ENCODE measurements at places on chromosomes 12 and 14.
A peak's percentile ranks its signal among the peaks of the same experiment; 100 is the strongest.

DNA sequence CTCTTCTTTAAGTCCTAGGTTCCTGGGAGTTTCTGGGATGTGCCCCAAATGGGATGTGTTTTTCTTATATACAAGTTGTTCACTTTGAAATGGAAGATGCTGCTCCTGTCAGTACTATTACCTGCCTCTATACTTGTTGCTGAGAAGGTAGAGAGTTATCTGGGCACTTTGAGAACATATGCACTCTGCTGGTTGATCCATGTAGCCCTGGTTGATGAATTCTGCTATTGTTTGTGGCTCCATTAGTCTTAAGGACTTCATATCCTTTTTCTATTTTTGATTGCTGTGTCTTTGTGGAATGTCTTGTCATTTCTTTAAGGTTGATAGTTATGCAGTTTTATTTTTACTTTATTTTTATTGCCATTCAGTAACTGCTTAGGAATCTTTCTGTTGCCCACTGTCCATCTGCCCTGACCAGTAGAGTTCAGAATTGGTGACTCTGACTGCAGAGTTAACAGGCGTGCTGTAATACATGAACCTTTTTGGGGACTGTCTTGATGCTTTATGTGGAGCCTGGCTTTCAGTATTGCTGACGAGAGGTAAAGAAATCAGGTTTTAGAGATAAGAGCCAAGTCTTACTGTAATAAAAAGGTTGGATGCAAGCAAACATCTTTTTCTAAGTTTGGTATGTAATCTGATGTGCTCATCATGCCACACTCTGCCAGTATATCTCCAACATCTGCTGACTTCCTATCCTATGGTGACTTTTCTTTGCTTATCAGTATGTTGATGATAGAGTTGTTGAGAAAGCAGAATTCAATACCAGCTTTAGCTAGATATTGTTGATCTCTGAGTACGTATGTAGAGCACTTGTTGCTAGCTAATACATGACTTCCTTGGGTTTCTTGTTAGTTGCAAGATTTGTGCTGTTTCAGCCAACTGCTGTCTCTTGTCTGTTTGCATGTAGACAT lies 1.6 kb downstream of the GMPR2 start:
- no peak for DNase-seq

DNA sequence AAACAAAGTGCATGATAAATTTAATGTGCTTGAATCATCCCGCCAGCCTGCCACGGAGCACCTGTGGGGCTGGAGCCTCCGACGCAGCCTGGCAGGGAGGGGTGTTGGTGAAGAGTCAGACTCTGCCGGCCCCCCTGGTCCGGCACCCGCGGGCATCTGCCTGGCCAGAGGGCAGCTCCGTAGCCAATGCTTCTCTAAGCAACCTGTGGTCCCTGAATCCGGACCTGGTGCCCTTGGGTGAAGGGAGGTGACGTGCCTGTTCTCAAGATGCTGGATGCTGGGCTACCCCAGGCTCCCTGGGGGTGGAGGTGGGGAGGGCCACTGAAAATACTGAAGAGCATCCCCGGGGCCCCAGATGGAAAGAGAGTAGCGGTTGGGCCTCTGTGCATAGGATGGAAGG lies 158.6 kb upstream of the C14orf180 start:
- no peak for DNase-seq

DNA sequence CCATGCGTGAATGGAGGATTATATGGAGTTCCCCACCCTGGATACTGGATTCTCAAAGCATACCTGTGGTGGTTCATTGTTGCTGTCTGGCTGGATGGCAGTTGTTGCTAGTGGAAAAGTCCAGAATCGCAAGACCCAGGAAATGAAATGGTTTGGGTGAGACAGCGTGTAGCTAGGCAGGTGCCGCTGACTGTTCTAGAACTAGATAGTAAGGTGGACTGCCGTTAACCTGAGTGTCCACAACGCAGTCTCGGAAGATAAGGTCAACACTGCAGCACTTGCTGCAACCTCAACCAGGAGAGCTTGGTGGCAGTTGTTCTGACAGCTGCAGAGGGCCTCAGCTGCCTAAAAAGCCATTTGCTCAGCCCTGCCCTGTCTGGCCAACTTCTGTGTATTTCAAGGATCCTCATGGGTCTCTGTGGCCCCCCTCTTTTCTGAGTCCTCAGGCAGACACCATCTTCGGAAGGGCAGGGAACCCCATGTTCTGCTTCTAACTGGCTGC lies 15.5 kb upstream of the IRF2BPL start:
- no peak for DNase-seq

DNA sequence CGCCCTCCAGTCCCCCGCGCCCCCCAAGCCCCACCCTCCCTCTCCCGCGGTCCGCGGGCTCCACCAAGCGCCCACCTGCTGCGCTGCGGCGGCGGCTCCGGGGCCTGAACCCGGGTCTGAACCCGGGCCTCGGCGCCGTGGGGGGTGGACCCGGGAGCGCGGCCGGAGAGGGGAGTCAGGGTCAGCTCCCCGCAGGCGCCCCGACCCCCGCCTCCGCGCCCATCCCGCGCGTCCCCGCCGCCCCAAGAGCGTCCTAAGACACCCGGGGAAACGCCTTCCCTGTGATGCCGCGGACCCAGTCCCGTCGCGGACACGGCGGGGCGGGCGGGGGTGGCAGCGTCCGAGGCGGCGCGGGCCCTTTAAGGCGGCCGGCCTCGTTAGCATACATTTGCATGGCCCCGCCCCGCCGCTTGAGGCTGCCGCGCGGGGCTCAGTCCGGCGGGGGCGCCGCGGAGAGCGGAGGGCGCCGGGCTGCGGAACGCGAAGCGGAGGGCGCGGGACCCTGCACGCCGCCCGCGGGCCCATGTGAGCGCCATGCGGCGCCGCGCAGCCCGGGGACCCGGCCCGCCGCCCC lies at the start of gene MMP17:
TSS of gene MMP17 (plus strand) at position 433 of the 574 bp plus-strand sequence. CDS start at position 535, 102 bp downstream.
- DNase-seq = no peak

DNA sequence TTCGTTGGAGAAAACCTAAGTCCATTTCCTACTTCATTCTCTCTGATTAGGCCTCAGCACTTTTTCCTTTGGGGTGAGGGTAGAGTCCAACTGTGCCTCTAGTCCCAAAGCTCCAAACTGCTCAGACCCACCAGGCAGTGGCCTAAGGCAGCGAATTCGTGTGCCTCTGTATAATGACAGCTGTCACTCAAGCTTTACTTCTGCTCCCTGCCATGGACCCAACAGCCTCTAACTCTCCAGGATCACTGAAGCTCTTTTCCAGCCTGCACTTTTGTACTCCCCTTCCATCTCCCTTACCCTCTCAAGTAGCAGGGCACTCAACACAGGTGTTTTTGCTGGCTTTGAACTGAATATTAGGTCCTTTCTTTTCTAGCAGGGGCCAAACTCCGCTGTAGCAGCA lies 14.8 kb upstream of the OR6S1 start:
- no peak for DNase-seq

DNA sequence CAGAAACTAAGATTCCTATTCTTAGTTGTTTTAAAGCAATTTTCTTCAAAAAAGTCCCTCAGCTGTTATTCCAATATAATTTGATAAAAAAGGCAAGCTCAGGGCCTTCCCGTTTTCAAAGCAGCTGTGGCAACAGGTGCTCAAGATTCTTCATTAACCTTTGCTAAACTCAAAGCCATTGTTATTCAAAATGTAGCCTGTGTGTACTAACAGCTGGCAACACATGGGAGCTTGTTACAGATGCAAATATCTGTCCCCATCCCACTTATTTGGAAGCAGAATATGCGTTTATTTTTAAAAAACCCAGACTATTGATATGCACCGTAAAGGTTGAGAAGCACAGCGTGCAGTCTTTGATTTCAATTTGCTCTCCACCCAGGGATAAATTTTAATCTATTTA lies 210.4 kb upstream of the SYT10 start:
- DNase-seq = no peak

GRCh38 chr14:63209160-63209559 lies 4.9 kb downstream of the RHOJ start:
- DNase-seq = no peak

GRCh38 chr12:131133015-131133905 lies 179.6 kb downstream of the ADGRD1 start:
- no peak for DNase-seq

- no peak for DNase-seq
Observed at GRCh38 chr14:69573205-69573830, 1.4 kb downstream of the CCDC177 start.

GRCh38 chr12:89225401-89225800 lies 126.9 kb downstream of the DUSP6 start:
- DNase-seq = peak; percentile 14

GRCh38 chr14:67456732-67457131 lies 31.8 kb downstream of the TMEM229B start:
- DNase-seq = no peak

DNA sequence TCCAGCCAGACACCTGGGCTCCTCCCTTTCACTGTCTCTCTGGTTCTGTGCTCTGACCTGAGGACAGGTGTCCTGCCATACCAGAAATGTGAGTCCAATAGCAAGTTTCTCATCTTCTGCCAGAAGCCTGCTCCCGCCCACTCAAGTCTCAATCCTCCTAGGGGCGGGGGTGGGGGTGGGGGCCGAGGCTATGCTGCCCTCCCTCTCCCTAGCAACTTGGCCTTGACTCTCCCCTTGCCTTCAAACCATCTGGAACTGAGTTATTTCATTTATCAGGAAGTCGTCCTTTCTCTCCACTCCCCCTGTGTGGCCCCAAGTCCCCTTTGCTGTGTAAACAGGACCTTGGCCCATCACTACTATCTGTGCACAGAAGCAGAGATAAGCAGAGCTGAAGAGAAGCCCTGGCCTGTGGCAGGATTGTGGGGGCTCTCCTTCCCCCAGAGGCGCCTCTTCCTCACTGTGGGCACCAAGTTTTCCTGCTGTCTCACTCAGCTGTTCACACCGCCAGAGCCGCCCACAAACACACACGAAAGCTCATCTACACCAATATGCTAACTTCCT lies 117.1 kb downstream of the DPF3 start:
- DNase-seq = no peak

DNA sequence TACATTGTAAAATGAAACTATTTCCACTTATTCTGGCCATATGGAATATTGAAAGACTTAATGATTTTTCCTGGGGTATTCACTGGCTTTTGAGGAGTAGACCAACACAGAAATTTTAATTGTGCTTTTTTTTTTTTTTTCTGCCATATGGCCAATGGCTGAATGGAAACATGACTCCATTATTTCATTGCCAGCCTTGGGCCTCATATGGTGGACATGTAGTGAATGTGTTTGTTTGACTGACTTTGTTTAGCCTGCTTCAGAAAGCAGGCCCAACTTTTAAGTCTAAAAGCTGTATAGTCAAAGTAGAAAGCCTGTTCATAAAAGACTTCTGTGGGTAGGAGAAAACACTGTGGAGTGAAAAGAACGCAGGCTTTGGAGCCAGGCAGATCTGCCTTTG lies 2.4 kb downstream of the GNG2 start:
- DNase-seq = no peak

DNA sequence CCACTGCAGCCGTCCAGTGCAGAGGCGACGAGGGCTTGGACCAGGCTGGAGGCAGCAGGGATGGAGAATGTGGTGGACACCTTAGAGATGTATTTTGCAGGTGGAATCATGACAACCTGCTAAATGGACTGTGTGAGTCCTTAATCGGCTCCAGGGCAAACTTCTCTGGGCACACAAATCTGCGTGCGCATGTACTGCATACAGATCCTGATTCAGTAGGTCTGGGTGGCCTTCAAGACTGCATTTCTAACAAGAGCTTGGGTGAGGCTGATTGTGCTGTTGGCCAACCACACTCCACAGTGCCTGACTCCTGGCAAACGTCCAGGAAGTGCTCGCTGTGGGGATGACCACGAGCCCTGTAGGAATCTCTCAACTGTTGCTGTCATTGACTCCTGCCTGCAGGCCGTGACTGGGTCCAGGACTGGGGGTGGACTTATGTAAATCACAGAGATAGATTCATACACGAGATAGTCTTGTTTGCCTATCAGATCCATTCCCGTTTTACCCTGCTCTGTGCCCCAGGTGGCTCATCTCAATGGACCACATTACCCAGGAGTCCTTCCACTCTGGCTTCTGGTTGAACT lies 27.2 kb downstream of the JDP2 start:
- no peak for DNase-seq

GRCh38 chr12:59626382-59626781 lies 30.6 kb downstream of the SLC16A7 start:
- DNase-seq = no peak

DNA sequence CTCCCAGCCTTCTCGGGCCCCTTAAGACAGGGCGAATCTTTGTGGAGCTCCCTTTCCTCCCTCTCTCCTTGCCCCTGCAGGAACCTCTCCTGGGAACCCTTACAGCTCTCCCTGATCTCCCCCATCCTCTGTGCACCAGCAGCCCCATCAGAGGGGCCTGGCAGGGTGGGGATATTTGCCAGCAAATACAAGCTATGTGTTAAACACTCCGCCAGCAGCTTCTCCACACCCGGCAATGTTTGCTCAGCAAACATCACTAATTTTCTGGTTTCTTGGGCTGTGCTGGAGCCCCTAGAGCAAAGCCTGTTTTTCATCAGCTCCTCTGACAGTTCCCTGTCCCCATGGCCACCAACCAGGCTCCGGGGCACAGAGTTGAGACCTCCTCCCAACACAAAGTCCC lies 147.5 kb upstream of the LHX5 start:
- no peak for DNase-seq

DNA sequence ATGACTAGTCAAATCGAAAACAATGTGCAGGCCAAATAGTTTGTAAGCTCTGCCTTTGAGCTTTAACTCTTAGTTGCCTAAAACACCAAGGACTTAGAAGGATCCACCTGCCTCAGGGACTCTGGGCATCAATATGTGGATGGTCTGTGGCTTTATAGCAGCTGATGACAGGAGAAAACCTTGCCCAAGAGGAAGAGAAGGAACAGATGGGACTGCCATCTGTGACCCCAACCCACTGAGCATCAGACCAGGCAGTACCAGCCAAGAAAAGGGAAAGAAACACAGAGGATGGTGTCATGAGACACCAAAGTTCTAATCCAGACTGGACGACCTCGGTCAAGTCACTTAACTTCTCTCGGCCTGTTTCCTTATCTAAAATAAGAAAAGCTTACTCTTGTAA lies 12.7 kb downstream of the TGFB3 start:
- no peak for DNase-seq

- no peak for DNase-seq
Observed at GRCh38 chr12:5433845-5434646, 2.1 kb downstream of the NTF3 start.

GRCh38 chr12:19970116-19970515 lies 398.2 kb upstream of the PDE3A start:
- no peak for DNase-seq

- DNase-seq = no peak
Observed at GRCh38 chr14:96108061-96108795, 69.1 kb downstream of the C14orf132 start.

DNA sequence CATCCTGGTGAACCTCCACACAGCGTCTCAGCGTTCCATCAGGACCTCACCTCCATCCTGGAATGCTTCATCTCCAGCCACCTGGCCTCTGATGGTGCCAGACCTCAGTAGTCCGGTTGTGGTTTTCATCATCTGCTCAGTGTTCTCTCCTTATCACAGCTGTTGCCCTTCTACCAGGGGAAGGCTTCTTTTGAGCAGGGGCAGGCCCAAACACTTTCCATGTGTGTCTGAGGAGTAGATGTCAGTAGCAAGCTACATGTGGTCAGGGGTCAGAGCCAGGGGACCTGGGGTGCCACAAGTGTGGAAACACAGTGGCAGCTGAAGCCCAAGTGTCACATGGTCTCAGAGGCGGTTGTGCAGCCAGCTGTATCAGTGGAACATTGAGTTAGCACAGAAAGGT lies 30.2 kb upstream of the FGD4 start:
- DNase-seq = no peak

GRCh38 chr12:68451261-68452077 lies 119.3 kb upstream of the MDM1 start:
- no peak for DNase-seq

Measured in activated T-helper 1 cell treated with anti-CD3 and anti-CD28 coated beads, Interleukin-2, amount 50 U/mL, for 16 hours (primary cell).